ENCODE measurements at places on chromosomes 5 and 9. TPM values are rescaled to one million over a fixed set of nuclear protein-coding genes. Genes with fewer than 3 reads are reported as not detected.

Gene ORM1
- total RNA-seq: not detected

Gene WNK2
- total RNA-seq: 44.6 TPM

Gene SPATA31E1
- not detected for total RNA-seq

Gene NR2F1
- 1.1 TPM for total RNA-seq

Gene DNAJC25
- 7.9 TPM for total RNA-seq

Gene ECM2
- total RNA-seq: 3.1 TPM

Gene CCDC180
- 2.3 TPM for total RNA-seq

Gene DNM1
- 148 TPM for total RNA-seq

Gene ANGPTL2
- not detected for total RNA-seq

Gene F2RL2
- 3.5 TPM for total RNA-seq

GRCh38 chr9:101727612-101728524 lies 10.6 kb downstream of the GRIN3A start:
- H3K36me3 ChIP-seq: no peaks in the 10 kb centered on the region
- no peaks in the 10 kb centered on the region for H3K27me3 ChIP-seq
- H3K4me3 ChIP-seq: no peak overlapping the region
- no peaks in the 10 kb centered on the region for H3K4me1 ChIP-seq

- H3K27ac ChIP-seq: no peak overlapping the region
- no peaks in the 10 kb centered on the region for H3K27me3 ChIP-seq
- H3K36me3 ChIP-seq: peaks cover 58% of the 10 kb centered on the region
- no peaks in the 10 kb centered on the region for H3K4me1 ChIP-seq
- no peak overlapping the region for H3K4me3 ChIP-seq
- no peak for DNase-seq
Observed at GRCh38 chr5:132884548-132884947, 11.1 kb downstream of the LEAP2 start.

GRCh38 chr9:127569886-127570401 lies 42.1 kb upstream of the STXBP1 start:
- H3K27me3 ChIP-seq: no peaks in the 10 kb centered on the region
- no peak for DNase-seq
- H3K4me3 ChIP-seq: peak overlapping the region; percentile 57
- peak overlapping the region; percentile 91 for H3K27ac ChIP-seq
- H3K4me1 ChIP-seq: peaks cover 74% of the 10 kb centered on the region

DNA sequence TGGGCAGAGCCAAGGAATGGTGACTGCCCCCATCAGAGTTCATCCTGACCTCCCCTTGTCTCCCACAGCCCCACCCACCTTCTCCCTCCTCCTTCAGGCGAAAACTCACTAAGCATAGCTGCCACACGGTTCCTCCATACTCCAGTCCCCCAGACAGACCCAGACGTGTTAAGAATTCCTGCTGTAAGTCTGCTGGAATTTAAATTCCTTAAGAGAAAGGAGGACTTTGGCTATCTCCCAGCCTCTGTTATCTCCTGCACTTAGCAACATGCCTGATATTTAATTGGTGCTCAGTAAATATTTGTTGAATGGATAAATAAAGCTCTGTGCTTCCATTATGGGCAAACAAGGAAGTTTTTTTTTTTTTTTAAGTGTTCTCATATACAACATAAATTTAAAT lies 213.7 kb downstream of the RFK start:
- no peaks in the 10 kb centered on the region for H3K27me3 ChIP-seq
- no peak overlapping the region for H3K4me3 ChIP-seq
- H3K4me1 ChIP-seq: peaks cover 22% of the 10 kb centered on the region
- H3K36me3 ChIP-seq: 0 out of 2 replicates have a peak, but pooled peaks cover 11% of the 10 kb centered on the region
- peak; percentile 57 for DNase-seq

- H3K27ac ChIP-seq: no peak overlapping the region
- no peaks in the 10 kb centered on the region for H3K36me3 ChIP-seq
- no peaks in the 10 kb centered on the region for H3K4me1 ChIP-seq
- DNase-seq: peak; percentile 3
Observed at GRCh38 chr9:91905991-91906469, 44.0 kb downstream of the ROR2 start.

GRCh38 chr9:70177121-70177520 lies 81.7 kb upstream of the SMC5 start:
- H3K36me3 ChIP-seq: no peaks in the 10 kb centered on the region
- no peak for DNase-seq
- H3K4me3 ChIP-seq: no peak overlapping the region
- H3K27me3 ChIP-seq: no peaks in the 10 kb centered on the region

DNA sequence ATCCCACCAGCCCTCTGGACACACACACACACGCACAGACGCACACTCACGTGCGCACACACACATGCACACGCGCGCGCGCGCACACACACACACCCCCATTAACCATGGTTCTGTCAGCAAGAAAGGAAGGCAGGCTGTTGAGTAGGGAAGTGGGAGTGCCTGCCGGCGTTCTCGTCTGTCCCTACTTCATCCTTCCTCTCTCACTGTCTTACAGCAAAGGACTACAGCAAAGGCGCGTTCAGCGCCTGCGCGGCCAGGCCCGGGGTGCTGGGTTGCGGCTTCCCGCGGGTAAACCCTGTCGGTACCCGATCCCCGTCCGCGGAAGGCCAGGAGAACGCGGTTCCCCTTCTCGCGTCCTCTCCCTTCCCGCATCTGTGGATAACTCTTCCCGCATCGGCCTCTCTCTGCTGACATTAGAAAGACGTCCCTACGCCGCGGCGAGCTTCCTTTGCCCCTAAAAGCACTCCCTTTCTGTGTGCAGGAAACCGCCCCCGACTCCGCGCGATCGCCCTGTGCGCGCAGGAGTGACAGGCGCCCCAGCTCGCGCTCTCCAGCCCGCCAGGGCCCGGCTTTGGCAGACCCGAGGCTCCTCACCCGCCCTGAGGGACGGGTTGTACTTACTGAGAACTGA lies 219.2 kb downstream of the AGTPBP1 start:
- peaks cover 53% of the 10 kb centered on the region for H3K27me3 ChIP-seq
- no peak overlapping the region for H3K27ac ChIP-seq
- 0 out of 2 replicates have a peak, but pooled peaks cover 1% of the 10 kb centered on the region for H3K4me1 ChIP-seq
- no peak for DNase-seq

GRCh38 chr5:31161781-31162181 lies 31.7 kb upstream of the CDH6 start:
- no peak for DNase-seq
- H3K27me3 ChIP-seq: no peaks in the 10 kb centered on the region
- H3K36me3 ChIP-seq: no peaks in the 10 kb centered on the region
- no peak overlapping the region for H3K4me3 ChIP-seq
- no peaks in the 10 kb centered on the region for H3K4me1 ChIP-seq
- H3K27ac ChIP-seq: no peak overlapping the region

DNA sequence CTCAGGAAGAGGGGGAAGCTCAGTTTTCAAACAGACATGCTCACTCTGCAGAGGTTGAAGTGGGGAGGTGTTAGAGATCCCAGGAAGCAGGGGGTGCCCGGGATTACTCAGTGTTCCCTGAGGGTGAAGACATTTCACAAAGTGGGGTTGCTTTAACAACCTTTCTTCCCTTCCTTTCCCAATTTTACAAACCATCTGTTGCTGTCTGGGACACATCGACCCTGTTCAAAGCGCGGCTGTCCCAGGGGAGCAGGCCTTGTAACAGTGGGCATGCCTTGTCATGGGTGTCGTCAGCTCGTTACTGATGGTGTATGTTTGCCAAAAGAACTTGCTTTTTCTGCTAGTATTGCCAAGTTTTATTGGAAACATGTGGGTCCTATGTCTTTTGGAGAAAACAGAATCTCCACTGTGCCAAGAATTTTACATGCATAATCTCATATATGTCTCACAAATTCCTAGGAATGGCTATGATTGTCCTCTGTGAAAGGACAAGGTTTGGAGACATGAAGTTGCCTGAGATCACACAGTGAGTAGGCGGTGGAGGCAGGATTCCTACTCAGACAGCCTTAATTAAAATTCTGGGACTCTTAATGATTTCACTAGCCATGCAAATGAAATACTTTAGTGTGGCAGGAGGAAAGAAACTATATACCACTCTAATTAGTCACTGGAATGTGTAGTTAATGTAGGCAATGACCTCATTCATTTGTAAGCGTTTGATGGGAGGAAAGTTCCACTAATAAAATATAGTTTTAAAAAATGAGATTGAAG lies 198.9 kb downstream of the NXNL2 start:
- no peak overlapping the region for H3K27ac ChIP-seq
- no peak for DNase-seq
- 0 out of 2 replicates have a peak, but pooled peaks cover 5% of the 10 kb centered on the region for H3K4me1 ChIP-seq
- H3K36me3 ChIP-seq: no peaks in the 10 kb centered on the region

DNA sequence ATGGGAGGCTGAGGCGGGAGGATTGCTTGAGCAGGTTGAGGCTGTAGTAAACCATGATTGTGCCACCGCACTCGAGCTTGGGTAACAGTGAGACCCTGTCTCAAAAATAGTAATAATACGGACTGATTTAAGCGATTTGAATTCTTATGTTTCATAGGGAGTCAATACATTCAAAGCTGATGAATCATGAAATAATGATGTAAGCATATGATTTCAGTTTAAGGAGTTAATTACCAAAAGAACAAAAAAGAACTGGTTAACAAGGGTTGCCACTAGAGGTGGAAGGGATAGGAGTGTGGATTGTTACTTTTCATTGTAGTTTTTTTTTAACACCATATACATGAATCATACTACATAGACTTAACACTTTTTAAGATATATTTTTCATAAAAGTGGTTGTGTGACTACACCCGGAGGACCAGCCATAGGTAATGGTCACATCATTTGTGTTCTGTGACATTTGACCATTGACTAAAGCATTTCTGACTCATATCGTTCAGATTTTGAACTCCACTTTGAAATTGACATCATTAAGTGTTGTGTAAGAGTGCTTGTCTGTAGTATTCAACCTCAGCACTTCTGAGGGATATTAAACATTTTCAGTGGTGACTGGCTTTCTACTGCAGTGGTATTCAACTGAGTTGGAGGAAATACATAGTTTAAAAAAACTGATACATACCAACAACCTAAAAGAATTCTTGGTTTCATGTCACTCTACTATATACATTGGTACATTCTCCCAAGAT lies 7.0 kb downstream of the TRMT10B start:
- DNase-seq: no peak
- H3K27me3 ChIP-seq: no peaks in the 10 kb centered on the region
- H3K36me3 ChIP-seq: no peaks in the 10 kb centered on the region
- no peak overlapping the region for H3K4me3 ChIP-seq
- H3K27ac ChIP-seq: peak overlapping the region; percentile 23

- no peaks in the 10 kb centered on the region for H3K4me1 ChIP-seq
- no peaks in the 10 kb centered on the region for H3K27me3 ChIP-seq
- no peak overlapping the region for H3K4me3 ChIP-seq
- H3K27ac ChIP-seq: no peak overlapping the region
Observed at GRCh38 chr5:177092178-177093081, 5.7 kb downstream of the FGFR4 start.

DNA sequence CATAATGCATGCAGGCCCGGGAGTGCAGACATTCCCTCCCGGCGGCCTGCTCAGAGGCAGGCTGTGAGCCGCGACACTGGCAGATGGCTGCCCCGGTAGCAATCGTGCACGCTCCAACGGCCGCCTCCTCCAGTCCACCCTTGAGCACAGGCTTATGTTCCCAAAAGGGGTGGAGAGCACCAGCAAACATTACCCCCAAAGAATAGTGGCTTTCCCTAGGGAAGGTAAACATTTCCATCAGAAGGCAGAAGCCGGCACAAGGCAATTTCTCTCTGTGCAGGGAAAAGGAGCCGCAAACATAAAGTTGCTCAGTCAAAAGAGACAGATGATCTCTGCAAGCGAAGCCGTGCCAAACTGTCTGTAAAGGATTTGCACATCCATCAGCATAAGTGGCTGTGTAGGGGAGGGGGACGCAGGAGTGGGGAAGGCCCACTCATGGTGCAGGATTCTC lies 92.5 kb downstream of the SIL1 start:
- H3K27ac ChIP-seq: no peak overlapping the region
- no peaks in the 10 kb centered on the region for H3K27me3 ChIP-seq
- no peak overlapping the region for H3K4me3 ChIP-seq
- no peak for DNase-seq
- H3K36me3 ChIP-seq: no peaks in the 10 kb centered on the region
- peaks cover 8% of the 10 kb centered on the region for H3K4me1 ChIP-seq

GRCh38 chr5:100560860-100561259 lies 25.7 kb downstream of the FAM174A start:
- no peak overlapping the region for H3K27ac ChIP-seq
- no peak for DNase-seq
- no peaks in the 10 kb centered on the region for H3K4me1 ChIP-seq

- no peak overlapping the region for H3K27ac ChIP-seq
- H3K4me3 ChIP-seq: no peak overlapping the region
- peaks cover 85% of the 10 kb centered on the region for H3K4me1 ChIP-seq
- H3K27me3 ChIP-seq: no peaks in the 10 kb centered on the region
- DNase-seq: no peak
- H3K36me3 ChIP-seq: peaks cover 15% of the 10 kb centered on the region
Observed at GRCh38 chr9:107288701-107289100, 5.6 kb downstream of the RAD23B start.

DNA sequence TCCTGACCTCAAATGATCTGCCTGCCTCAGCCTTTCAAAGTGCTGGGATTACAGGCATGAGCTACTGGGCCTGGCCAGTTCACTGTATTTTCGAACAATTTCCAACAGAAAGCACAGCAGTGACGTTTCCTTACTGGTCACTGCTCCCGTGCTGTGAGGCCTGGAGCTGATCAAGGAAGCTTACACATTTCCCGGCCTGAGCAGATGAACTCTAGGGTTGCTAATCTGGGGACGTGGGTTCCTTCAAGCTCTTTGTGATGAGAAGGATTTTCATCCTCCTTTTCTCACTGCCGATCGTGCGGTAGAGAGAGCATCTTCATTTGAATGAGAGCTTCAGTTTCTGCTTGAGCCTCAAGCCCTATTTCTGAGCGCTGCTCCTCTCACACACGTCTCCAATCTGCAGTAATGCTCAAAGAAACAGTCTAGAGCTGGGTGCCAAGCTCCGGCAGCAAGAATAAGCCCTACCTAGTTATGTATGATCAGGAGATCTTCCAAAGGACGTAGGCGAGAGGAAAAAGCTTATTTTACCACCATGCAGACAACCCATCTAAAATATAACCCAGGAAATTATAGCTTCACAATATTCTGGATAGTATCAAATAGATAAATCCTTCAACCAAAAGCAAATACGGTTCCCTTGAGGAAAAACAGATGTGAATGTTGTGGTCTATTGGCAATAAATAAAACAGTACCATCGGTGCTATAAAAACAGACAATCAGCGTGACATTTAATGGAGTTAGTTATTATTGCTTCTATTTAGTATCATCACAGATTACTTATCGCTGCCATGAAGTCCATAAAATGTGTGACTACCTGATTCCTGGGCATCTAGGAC lies 7.3 kb upstream of the SPATA24 start:
- no peaks in the 10 kb centered on the region for H3K36me3 ChIP-seq
- no peak for DNase-seq
- H3K27me3 ChIP-seq: no peaks in the 10 kb centered on the region
- no peak overlapping the region for H3K27ac ChIP-seq

DNA sequence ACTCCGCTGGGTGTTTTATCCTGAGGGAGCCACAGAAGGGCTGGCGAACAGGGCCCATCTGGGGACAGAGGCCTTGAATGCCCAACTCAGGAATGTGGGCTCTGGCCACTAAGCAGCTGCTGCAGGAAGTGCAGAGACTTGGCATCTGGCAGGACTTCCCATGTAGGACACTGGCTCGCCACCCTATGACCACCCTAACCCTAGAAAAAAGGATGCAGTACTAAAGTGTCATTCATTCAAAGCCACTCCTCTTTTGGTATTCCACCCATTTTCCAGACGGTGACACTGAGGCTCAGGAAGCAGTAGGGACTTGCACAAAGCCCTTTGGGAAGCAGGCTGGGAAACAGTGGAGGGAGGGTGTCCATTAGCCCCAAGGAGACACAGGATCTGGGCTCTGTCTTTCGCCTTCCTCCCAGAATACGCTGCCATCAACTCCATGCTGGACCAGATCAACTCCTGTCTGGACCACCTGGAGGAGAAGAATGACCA lies 3.0 kb downstream of the BBLN start:
- H3K36me3 ChIP-seq: no peaks in the 10 kb centered on the region
- no peak overlapping the region for H3K27ac ChIP-seq
- no peak for DNase-seq
- H3K27me3 ChIP-seq: no peaks in the 10 kb centered on the region
- 0 out of 2 replicates have a peak, but pooled peaks cover 9% of the 10 kb centered on the region for H3K4me1 ChIP-seq

Data from PC-9 (cell line).